ENCODE measurements at places on chromosomes 4 and X. TPM values are rescaled to one million over a fixed set of nuclear protein-coding genes. Genes with fewer than 3 reads are reported as not detected.

DNA sequence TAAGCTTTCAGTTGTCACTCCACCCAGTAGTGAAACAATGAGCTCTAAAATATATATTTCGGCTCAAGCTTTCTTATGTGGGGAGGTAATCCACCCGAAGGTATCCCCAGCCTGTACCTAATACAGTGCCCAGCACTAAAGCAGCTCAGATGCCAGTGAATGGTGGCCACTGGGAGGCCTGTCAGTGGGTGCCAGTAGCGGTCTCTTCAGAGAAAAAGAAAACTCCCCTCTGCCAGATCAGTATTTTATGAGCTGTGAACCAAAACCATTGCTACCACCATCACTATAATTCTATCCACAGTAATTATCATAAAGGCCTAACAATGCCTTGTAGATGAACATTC, 835 bp upstream of the NFKB1 start:
- H3K4me3 ChIP-seq = peak overlapping the region; percentile 63
- H3K27me3 ChIP-seq = peaks cover 21% of the 10 kb centered on the region
- H3K36me3 ChIP-seq = no peaks in the 10 kb centered on the region
- DNase-seq = no peak

The CDS1 gene
- total RNA-seq = 18.3 TPM

The TACR3 gene
- 2.7 TPM for total RNA-seq

The NEIL3 gene
- total RNA-seq = 12.0 TPM

DNA sequence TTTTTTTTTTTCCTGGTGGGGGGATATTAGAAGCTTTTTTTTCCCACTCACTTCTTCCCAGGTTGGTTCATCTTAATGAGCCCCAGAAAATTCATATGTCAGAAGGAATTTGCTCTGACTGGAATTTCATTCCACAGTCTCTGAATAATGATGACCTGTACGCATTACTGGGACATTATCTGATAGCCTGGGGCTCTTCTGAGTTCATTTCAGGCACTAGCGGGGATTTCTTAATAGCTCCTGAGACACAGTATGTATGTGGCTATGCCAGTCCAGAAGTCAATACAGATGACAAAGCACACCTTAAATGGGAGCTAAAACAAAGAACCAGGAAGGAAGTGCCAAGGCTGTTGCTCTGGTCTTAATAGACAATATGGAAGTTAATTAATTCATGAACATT, 295.2 kb upstream of the IGFBP7 start:
- no peaks in the 10 kb centered on the region for H3K36me3 ChIP-seq
- no peaks in the 10 kb centered on the region for H3K27me3 ChIP-seq
- no peak overlapping the region for H3K4me3 ChIP-seq
- H3K27ac ChIP-seq = no peak overlapping the region
- H3K4me1 ChIP-seq = peaks cover 16% of the 10 kb centered on the region

The PITX2 gene
- 24.9 TPM for total RNA-seq

GRCh38 chr4:169071747-169072146, 61.7 kb upstream of the CBR4 start:
- no peaks in the 10 kb centered on the region for H3K27me3 ChIP-seq
- H3K4me1 ChIP-seq = peaks cover 46% of the 10 kb centered on the region
- no peaks in the 10 kb centered on the region for H3K36me3 ChIP-seq
- DNase-seq = no peak

The TECRL gene
- not detected for total RNA-seq

GRCh38 chrX:21524008-21524407, 134.1 kb downstream of the KLHL34 start:
- no peak overlapping the region for H3K4me3 ChIP-seq
- DNase-seq = no peak
- no peaks in the 10 kb centered on the region for H3K36me3 ChIP-seq
- no peaks in the 10 kb centered on the region for H3K4me1 ChIP-seq
- H3K27me3 ChIP-seq = no peaks in the 10 kb centered on the region

GRCh38 chr4:15757054-15757453, 21.1 kb upstream of the CD38 start:
- no peaks in the 10 kb centered on the region for H3K27me3 ChIP-seq
- H3K36me3 ChIP-seq = no peaks in the 10 kb centered on the region
- DNase-seq = no peak

The FAT1 gene
- total RNA-seq = 172 TPM

The UGT2B15 gene
- 0.25 TPM for total RNA-seq

- H3K4me1 ChIP-seq = 0 out of 2 replicates have a peak, but pooled peaks cover 2% of the 10 kb centered on the region
- no peak overlapping the region for H3K27ac ChIP-seq
- no peak for DNase-seq
- peaks cover 61% of the 10 kb centered on the region for H3K27me3 ChIP-seq
- H3K36me3 ChIP-seq = no peaks in the 10 kb centered on the region
Observed at GRCh38 chr4:185031611-185032010, 13.3 kb downstream of the HELT start.

DNA sequence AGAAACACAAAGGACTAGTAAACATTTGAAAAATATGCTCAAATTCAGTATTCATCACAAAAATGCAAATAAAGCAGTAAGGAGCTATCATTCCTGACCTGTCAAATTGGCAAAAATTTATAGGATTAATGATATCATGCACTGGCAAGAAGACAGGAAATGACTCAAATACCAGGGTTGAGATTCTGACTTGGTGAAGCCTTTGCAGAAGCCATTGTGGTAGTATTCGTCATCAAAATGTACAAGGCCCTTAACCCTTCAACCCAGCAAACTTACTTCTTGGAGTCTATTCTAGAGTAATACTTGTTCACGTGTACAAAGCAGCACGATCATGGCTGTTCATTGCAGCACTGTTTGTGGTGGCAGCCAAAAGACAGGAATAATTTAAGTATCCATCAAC, 132.4 kb downstream of the ENOX2 start:
- no peak overlapping the region for H3K27ac ChIP-seq
- H3K4me1 ChIP-seq = peaks cover 16% of the 10 kb centered on the region
- DNase-seq = no peak
- H3K4me3 ChIP-seq = no peak overlapping the region

The TAF7L gene
- total RNA-seq = 0.17 TPM

GRCh38 chrX:136827026-136827425, 46.3 kb upstream of the ARHGEF6 start:
- no peak overlapping the region for H3K4me3 ChIP-seq
- no peak for DNase-seq
- no peak overlapping the region for H3K27ac ChIP-seq
- H3K27me3 ChIP-seq = no peaks in the 10 kb centered on the region
- no peaks in the 10 kb centered on the region for H3K36me3 ChIP-seq

- peaks cover 22% of the 10 kb centered on the region for H3K4me1 ChIP-seq
- H3K36me3 ChIP-seq = no peaks in the 10 kb centered on the region
- peaks cover 29% of the 10 kb centered on the region for H3K27me3 ChIP-seq
- no peak overlapping the region for H3K27ac ChIP-seq
Observed at GRCh38 chr4:54567327-54567726, 90.4 kb upstream of the KIT start.

The AMOT gene
- total RNA-seq = 8.0 TPM
